ENCODE measurements at places on chromosomes 2 and 18.

GRCh38 chr2:86617153-86617552 lies 6.5 kb downstream of the RNF103 start:
- DNase-seq: no peak

DNA sequence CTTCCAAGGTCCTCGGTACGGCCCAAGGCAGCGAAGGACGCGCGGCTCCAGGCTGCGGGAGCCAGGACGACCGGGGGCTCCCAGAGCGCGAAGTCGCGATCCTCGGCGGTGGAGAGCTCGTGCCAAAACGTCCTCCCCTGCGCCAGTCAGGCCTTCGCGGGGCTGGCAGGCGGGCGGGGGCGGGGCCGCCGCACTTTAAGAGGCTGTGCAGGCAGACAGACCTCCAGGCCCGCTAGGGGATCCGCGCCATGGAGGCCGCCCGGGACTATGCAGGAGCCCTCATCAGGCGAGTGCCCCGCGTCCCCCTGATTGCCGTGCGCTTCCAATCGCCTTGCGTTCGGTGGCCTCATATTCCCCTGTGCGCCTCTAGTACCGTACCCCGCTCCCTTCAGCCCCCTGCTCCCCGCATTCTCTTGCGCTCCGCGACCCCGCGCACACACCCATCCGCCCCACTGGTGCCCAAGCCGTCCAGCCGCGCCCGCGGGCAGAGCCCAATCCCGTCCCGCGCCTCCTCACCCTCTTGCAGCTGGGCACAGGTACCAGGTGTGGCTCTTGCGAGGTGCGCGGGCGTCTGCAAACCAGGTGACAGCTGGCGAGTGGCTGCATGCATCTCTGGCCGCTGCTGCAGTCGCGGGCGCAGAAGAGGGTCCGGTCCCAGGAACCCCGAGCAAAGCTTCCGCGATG lies at the start of gene CIDEA:
Gene CIDEA (plus strand): TSS at position 226 of the 684 bp plus-strand sequence. CDS start 23 bp downstream, at position 249.
- DNase-seq: no peak

DNA sequence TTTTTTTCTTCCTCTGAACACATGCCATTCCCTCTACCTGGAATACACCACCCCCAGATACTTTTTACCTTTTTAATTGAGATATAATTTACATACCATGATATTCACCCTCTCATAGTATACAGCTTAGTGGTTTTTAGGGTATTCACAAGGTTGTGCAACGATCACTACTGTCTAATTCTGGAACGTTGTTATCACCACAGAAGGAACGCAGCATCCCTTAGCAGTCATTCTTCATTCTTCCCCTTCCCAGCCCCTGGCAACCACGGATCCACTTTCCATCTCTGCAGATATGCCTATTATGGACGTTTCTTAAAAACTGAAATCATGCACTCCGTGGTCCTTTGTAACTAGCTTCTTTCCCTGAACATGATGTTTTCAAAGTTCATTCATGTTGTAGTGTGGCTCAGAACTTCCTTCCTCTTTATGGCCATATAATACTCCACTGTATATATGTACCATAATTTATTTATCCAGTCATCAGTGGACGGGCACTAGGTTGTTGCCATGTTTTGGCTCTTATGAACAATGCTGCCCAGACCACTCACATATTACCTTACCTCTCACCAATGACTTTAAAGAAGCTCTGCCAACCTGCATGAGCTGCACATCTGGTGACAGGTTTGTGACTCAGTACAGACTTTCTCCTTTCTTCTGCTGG lies 168.9 kb downstream of the CTIF start:
- no peak for DNase-seq

DNA sequence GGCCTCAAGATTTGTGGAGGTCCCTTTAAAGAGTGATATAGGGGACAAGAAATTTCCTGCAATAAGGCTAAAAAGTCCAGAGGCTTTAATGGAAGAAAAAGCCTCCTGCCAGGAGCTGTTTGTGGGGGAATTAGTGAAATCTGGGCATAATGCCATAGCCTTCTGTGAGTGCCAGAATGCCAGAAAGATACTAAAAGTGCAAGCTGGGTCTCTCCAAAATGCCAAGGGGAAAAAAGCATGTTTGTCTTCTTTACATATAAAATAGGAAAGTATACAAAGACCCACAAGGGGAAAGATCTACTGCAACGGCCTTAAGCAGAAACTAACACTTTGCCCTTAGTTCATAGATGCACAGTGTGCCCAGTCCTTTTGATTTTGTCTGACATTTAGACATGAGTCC lies 647.7 kb upstream of the ZNF804A start:
- no peak for DNase-seq

GRCh38 chr18:55420665-55421307 lies 167.2 kb downstream of the TCF4 start:
- DNase-seq: no peak

DNA sequence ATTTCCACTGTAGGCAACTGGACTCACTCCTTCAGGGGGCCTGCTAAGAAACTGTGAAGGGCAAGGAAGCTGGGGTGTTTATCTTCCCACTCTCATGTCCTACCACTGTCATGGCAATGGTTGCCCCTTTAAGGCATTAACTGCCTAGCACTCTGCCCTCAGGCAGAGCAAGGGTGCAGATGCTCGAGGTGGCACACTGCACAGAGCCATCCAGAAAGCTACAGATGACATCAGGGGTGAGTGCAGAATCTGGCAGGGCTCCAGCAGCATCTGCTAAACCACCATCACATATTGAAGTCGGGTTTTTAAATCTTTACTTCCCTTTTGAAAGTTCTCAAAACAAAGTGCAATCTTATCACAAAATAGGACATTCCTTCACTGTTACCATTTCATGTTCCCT lies 75.4 kb downstream of the RAPGEF4 start:
- DNase-seq: no peak
